HCEC 1CT (cell line): ENCODE measurements at places on chromosomes 6 and 20.

- no peak for DNase-seq
These were observed 14.5 kb upstream of the SIRPA start for GRCh38 chr20:1880529-1881239.

DNA sequence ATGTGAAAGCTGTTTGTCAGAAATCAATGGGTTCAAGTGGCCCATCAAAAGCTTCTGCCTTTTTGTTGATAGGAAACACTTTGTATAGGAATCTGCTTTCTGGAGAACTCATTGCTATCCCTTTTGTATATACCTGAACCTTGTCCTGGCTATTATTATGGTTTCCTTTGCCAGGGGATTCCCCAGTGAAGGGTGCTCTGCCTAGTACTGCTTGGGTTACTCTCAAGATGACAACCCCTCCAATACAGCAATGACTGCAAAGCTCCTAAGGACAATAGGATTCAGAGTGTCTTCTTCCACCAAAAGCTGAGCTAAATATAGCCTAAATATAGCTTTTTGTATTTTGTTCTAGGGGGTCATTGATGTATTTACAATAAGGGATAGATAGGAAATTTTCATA lies 54.0 kb upstream of the PTPRK start:
- DNase-seq: no peak

- no peak for DNase-seq
These were observed 56.3 kb downstream of the HLA-DPB1 start for GRCh38 chr6:33132081-33132524.

- DNase-seq: no peak
These were observed 704.1 kb downstream of the PTPRT start for GRCh38 chr20:42485556-42485955.

- no peak for DNase-seq
These were observed 21.1 kb downstream of the BMP6 start for GRCh38 chr6:7747016-7747415.

DNA sequence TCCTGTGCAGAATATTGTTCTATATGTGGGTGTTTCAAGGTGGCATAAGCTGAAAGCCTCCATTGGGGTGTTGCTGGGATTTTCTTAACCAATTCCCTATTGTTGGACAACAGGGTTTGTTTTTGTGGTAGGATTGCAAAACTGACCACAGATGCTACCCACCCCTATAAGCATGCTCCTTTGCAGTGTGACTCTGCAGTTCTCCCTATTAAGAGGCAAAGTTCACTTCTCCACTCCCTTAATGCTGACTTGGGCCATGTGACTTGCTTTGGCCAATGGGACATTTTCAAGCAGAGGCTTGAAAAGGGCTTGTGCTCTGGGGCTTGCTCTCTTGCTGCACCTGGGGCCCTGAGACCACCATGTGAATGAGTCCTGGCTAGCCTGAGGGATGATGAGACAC lies 8.5 kb upstream of the ANGPT4 start:
- DNase-seq: no peak
